ENCODE measurements at places on chromosomes 2 and 18. TPM values are rescaled to one million over a fixed set of nuclear protein-coding genes. Genes with fewer than 3 reads are reported as not detected.

Gene LHCGR
- total RNA-seq: 1.0 TPM

Gene ELAC1
- total RNA-seq: 7.2 TPM

Gene C2orf78
- not detected for total RNA-seq

Gene EFEMP1
- total RNA-seq: 27.9 TPM

Gene PRSS56
- not detected for total RNA-seq

Gene SERPINB10
- not detected for total RNA-seq

Gene IL1RN
- 1.5 TPM for total RNA-seq

Gene C1QL2
- total RNA-seq: not detected

Gene PSMA8
- total RNA-seq: not detected

Gene RAD51AP2
- total RNA-seq: not detected
